ENCODE measurements at places on chromosomes 12 and 14. TPM values are rescaled to one million over a fixed set of nuclear protein-coding genes. Genes with fewer than 3 reads are reported as not detected.

The ZFHX2 gene
- total RNA-seq = 1.5 TPM

The DHH gene
- 0.20 TPM for total RNA-seq

The SAMD15 gene
- not detected for total RNA-seq

The ARHGEF25 gene
- 0.93 TPM for total RNA-seq

The KLRB1 gene
- 17.4 TPM for total RNA-seq

The RTN1 gene
- total RNA-seq = not detected

The RNASE2 gene
- not detected for total RNA-seq

GRCh38 chr14:59847711-59848110 is 22.9 kb downstream of the RTN1 start:
- H3K27me3 ChIP-seq = peaks cover 3% of the 10 kb centered on the region
- no peaks in the 10 kb centered on the region for H3K36me3 ChIP-seq
- no peak overlapping the region for H3K27ac ChIP-seq
- H3K4me3 ChIP-seq = no peak overlapping the region

- peaks cover 5% of the 10 kb centered on the region for H3K4me1 ChIP-seq
- DNase-seq = no peak
- H3K27ac ChIP-seq = no peak overlapping the region
- H3K27me3 ChIP-seq = peaks cover 25% of the 10 kb centered on the region
Measured at GRCh38 chr12:52204095-52204930, 12.5 kb upstream of the KRT80 start.

GRCh38 chr12:54983536-54984101 is 943 bp downstream of the TESPA1 start:
- H3K27me3 ChIP-seq = no peaks in the 10 kb centered on the region
- peaks cover 59% of the 10 kb centered on the region for H3K36me3 ChIP-seq
- DNase-seq = no peak
- peaks cover 76% of the 10 kb centered on the region for H3K4me1 ChIP-seq

GRCh38 chr12:98439471-98439951 is 75.9 kb upstream of the TMPO start:
- H3K4me1 ChIP-seq = peaks cover 3% of the 10 kb centered on the region
- H3K27ac ChIP-seq = no peak overlapping the region
- H3K36me3 ChIP-seq = no peaks in the 10 kb centered on the region
- peaks cover 46% of the 10 kb centered on the region for H3K27me3 ChIP-seq

DNA sequence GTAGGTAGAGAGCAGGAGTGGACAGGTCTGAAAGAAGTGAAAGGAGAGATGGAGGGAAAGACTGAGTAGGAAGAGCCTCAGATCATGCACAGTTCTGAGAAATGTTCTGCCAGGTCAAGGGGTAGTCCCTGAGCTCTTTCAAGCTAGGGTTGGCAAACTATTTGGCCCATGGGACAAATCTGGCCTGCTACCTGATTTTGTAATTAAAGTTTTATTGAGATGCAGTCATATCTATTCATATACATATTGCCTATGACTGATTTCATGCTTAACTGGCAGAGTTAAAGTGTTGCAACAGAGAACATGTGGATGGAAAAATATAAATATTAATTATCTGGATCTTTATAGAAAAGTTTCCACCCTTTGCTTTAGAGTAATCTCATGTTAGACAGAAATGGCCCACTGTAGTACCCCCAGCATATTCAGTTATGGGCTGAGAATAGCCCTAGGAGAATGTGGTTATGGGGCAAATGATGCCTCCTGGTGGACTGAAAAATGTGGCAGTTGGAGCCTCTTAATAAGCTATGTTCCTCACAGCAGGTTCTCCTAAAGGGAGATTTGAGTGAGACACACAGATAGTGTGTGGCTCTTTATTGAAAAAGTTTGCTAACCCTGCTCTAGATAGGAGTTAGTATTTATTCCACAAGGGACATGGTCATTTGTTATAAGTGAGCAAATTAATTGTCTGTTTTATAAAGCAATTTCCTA is 476.9 kb downstream of the LRIG3 start:
- no peaks in the 10 kb centered on the region for H3K4me1 ChIP-seq
- peaks cover 13% of the 10 kb centered on the region for H3K27me3 ChIP-seq
- DNase-seq = peak; percentile 30
- H3K36me3 ChIP-seq = no peaks in the 10 kb centered on the region
- H3K27ac ChIP-seq = no peak overlapping the region

- no peaks in the 10 kb centered on the region for H3K27me3 ChIP-seq
- H3K4me3 ChIP-seq = no peak overlapping the region
- peaks cover 94% of the 10 kb centered on the region for H3K4me1 ChIP-seq
Measured at GRCh38 chr14:99185436-99186068, 86.4 kb downstream of the BCL11B start.

GRCh38 chr12:105443802-105444652 is 113.5 kb downstream of the C12orf75 start:
- H3K4me3 ChIP-seq = no peak overlapping the region
- DNase-seq = no peak
- H3K36me3 ChIP-seq = no peaks in the 10 kb centered on the region
- H3K27me3 ChIP-seq = peaks cover 30% of the 10 kb centered on the region
- H3K4me1 ChIP-seq = no peaks in the 10 kb centered on the region
- no peak overlapping the region for H3K27ac ChIP-seq

DNA sequence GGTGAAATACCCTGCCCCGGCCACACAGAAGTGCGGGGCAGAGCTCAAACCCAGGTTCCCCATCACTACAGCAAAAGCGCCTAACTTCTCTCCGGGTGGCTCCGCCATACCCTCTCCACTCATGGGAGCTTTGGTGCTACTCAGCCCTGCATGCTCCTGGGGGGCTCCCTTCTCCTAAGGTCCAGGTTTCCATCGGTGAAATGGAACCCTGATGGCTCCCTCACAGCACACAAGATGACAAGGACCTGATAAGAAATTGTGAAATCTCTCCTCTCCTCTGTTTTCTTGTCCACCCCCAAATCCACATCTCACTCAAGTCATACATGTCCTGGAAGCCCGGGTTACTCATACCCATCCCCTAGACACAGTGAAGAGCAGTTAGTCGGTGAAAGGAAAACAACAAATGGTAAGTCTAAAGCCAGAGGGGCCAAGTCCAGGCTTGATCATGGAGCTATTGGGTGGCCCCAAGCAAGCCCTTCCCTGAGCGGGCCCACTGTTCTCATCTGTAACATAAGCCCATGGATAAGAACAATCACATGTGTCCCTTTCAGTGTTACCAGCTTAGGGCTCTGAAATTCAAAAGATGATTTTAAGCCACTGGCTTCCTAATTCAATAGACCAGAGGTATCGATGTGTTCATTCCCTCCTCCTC is 317.5 kb downstream of the BCL11B start:
- H3K27me3 ChIP-seq = no peaks in the 10 kb centered on the region
- H3K27ac ChIP-seq = no peak overlapping the region
- no peaks in the 10 kb centered on the region for H3K36me3 ChIP-seq
- DNase-seq = no peak
- no peak overlapping the region for H3K4me3 ChIP-seq

DNA sequence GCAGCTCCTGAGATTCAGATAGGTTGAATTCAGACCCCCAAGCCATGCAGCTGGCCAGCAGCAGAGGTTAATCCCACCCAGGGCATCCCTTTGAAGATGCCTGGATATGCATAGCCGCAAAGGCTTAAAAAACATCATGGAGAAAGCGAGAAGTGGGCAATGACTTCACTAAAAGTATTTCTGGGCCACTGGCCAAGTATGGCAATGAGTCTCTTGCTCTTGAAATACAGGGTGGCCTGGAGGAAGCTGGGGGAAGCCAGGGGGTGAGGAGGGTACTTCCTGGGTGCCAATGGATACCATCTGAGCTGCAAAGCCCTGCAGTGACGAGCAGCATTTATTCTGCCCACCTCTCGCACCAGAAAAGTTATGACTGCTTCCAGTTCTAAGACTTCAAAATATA is 539.3 kb upstream of the TBX3 start:
- H3K4me1 ChIP-seq = no peaks in the 10 kb centered on the region
- no peak overlapping the region for H3K4me3 ChIP-seq
- H3K27ac ChIP-seq = no peak overlapping the region
- no peak for DNase-seq

GRCh38 chr12:9977916-9978315 is 6.7 kb downstream of the CLEC12A start:
- no peak for DNase-seq
- no peaks in the 10 kb centered on the region for H3K36me3 ChIP-seq
- H3K27me3 ChIP-seq = peaks cover 35% of the 10 kb centered on the region
- no peak overlapping the region for H3K27ac ChIP-seq
- H3K4me3 ChIP-seq = no peak overlapping the region

- H3K36me3 ChIP-seq = no peaks in the 10 kb centered on the region
- H3K27ac ChIP-seq = no peak overlapping the region
- DNase-seq = no peak
Measured at GRCh38 chr14:75976826-75977581, 4.8 kb downstream of the TGFB3 start.

DNA sequence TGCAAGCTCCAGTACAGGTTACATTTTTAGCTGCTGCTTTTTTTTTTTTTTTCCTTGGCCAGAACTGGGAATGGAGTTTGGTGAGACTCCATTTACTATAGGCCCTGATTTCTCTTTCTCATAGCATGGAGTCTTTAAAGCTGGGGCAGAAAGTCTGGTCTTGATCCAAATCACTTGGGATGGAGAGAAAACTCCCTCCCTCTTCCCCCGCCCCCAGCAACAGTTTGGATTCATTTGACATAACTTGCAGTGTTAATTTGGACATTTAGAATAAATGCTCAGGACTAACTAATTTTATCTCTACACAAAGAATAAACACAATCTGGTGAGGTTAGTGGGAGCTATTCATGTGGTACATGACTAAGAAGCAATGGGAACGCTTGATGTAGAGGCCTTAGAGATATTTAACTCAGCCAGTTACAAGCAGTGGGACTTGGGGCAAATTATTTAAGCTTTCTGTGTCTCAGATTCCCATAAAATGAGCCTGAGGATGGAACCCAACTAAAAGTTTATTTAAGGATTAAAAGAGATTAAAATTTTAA is 107.3 kb upstream of the ARHGAP5 start:
- H3K27me3 ChIP-seq = peaks cover 2% of the 10 kb centered on the region
- H3K4me1 ChIP-seq = peaks cover 8% of the 10 kb centered on the region
- no peak overlapping the region for H3K27ac ChIP-seq
- DNase-seq = no peak
- H3K36me3 ChIP-seq = no peaks in the 10 kb centered on the region
- no peak overlapping the region for H3K4me3 ChIP-seq

DNA sequence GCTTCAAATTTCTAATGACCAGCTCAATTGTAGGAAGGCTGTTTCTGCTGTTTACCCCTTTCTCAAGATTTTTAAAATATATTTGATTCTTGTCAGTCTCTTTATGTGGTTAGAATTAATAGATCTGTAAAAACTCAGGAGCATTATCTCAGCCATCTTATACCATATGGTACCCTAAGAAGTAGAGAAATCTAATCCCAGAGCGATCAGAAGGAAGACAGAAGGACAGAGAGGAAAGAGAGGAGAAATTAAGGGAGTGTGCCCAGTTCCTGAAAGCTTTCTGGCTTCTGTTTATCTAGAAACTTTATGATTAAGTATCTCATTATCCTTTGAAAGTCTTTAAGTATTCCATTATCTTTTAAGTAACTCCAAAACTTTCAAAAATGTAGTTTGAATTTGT is 152.1 kb upstream of the NAV3 start:
- H3K27me3 ChIP-seq = no peaks in the 10 kb centered on the region
- H3K4me3 ChIP-seq = no peak overlapping the region
- H3K27ac ChIP-seq = no peak overlapping the region
- no peaks in the 10 kb centered on the region for H3K36me3 ChIP-seq

DNA sequence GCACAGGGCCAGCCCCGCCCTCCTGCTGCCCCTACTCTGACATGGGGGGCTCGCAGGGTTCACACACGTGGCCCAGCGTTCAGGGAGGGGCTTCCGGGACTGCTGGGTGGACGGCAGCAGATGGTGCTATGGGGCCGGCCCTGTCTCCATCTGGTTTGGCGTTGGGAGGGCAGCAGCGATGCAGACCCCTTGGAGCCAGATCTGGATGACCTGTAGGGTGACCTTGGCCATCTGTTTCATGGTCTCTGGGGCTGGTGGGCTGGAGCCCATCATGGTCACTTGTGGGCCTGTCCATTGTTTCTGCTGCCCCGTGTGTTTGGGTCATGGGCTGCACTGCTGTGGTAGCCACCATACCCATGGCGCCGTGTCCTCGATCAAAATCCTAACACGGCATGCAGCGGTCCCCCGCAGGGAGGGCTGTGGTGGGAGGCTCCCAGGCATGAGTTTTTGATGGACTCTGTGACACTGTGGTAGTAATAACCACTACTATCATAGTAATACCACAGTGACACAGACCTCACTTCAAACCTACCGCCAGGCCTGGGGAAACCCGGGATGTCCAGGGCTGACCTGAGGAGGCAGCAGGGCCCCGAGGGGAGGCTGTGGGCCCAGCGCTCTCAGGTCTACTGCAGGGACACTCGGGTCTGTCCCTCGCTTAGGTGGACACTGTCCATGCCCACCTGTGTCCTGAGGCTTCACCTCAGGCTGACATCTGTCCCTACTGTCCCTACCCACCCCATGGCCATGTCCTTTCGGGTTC is 359.4 kb downstream of the TMEM121 start:
- H3K4me3 ChIP-seq = no peak overlapping the region
- H3K27me3 ChIP-seq = peaks cover 12% of the 10 kb centered on the region
- H3K27ac ChIP-seq = no peak overlapping the region
- no peaks in the 10 kb centered on the region for H3K36me3 ChIP-seq
- DNase-seq = no peak
- peaks cover 9% of the 10 kb centered on the region for H3K4me1 ChIP-seq

DNA sequence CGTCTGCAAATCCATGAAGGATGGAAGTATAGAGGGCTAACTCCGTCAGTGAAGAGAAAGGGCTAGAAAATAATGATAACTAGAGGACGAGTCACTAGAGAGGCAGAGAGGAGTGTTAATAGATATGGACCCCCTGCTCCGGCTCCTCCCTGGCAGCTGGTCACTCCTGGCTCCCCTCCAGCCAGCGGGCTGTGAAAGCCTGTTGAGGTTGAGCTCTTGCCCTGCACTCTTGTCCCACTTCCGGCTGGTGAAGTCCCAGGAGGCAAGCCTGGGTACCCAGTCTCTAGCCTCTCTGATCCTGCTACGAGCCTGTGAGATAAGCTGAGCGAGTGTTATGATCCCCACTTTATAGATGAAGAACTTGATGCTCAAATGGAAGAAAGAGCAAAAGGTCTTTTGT is 90.3 kb downstream of the RFX4 start:
- H3K27me3 ChIP-seq = peaks cover 34% of the 10 kb centered on the region
- DNase-seq = no peak
- no peak overlapping the region for H3K4me3 ChIP-seq
- H3K4me1 ChIP-seq = no peaks in the 10 kb centered on the region
- no peaks in the 10 kb centered on the region for H3K36me3 ChIP-seq
- H3K27ac ChIP-seq = no peak overlapping the region

DNA sequence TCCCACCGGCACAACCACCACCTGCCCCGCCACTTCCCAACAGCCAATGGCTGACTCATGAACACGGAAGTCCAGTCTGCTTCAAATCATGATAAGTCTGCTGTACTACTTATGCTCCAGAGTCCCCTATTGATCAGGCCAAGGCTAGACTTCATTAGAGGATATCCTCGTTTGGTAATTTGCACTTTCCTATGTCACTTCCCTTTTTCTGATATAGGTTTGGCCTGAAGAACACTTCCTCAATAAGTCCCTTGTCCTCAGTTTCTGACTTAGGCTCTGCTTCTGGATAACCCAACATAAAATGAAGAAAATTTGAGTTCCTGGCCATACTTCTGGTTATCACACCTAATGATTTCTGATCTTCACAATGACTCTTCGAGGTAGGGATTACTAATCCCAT is 45.3 kb downstream of the IFNG-AS1 start:
- DNase-seq = no peak
- H3K27me3 ChIP-seq = no peaks in the 10 kb centered on the region
- peaks cover 39% of the 10 kb centered on the region for H3K4me1 ChIP-seq
- H3K27ac ChIP-seq = no peak overlapping the region
- no peak overlapping the region for H3K4me3 ChIP-seq

- H3K36me3 ChIP-seq = no peaks in the 10 kb centered on the region
- H3K27ac ChIP-seq = no peak overlapping the region
- no peak for DNase-seq
- no peak overlapping the region for H3K4me3 ChIP-seq
- peaks cover 9% of the 10 kb centered on the region for H3K27me3 ChIP-seq
Measured at GRCh38 chr12:131672941-131673887, 37.7 kb upstream of the SFSWAP start.

Data from activated CD4-positive, alpha-beta memory T cell treated with anti-CD3 and anti-CD28 coated beads, Interleukin-2, amount 10 ng/mL, durations not matched to agents 7 days and 5 days (primary cell).